ENCODE measurements at places on chromosomes 6 and 20.

- DNase-seq, result no peak
Observed at GRCh38 chr20:53937929-53938367, 132.4 kb downstream of the BCAS1 start.

DNA sequence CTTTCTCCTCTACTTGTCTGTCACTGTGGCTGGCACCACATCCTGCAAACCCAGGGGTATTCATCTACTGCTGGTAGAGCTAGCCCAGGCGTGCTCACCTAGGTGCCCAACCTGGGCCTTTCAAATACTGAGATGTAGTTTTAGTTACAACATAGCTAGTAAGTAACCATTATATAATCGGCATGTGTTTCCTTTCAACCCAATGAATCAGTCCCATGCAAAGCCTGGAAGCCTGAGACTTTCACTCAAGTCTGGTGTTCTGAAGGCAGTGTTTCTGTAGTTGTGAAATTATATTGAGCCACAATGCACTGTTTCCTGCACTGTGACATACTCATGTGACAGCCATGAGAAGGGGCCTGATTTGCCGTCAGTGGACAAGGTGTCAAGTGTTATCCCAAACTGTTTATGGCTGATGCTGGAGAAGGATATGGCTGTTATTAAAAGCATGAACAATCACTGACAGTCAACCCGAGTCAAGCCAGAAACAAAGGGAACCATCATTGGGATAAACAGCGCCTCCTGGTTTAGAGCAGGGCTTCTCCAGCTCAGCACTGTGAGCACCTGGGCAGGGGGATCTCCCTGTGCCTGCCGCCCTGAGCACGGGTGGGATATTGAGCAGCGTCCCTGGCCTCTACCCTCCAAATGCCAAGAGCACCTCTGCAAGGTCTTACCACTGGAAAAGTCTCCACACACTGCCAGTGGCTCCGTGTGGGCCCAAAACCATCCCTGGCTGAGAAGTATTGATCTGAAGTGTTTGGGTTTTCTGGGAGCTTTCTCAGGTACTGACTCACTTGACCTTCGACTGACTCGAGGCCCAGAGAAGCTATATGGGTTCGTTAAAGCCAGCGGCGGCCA lies 1.6 kb downstream of the PSMA7 start:
- DNase-seq, result no peak

GRCh38 chr6:41581381-41581991 lies 35.3 kb downstream of the FOXP4 start:
- no peak for DNase-seq

- no peak for DNase-seq
Observed at GRCh38 chr6:144335914-144336313, 50.8 kb downstream of the UTRN start.

DNA sequence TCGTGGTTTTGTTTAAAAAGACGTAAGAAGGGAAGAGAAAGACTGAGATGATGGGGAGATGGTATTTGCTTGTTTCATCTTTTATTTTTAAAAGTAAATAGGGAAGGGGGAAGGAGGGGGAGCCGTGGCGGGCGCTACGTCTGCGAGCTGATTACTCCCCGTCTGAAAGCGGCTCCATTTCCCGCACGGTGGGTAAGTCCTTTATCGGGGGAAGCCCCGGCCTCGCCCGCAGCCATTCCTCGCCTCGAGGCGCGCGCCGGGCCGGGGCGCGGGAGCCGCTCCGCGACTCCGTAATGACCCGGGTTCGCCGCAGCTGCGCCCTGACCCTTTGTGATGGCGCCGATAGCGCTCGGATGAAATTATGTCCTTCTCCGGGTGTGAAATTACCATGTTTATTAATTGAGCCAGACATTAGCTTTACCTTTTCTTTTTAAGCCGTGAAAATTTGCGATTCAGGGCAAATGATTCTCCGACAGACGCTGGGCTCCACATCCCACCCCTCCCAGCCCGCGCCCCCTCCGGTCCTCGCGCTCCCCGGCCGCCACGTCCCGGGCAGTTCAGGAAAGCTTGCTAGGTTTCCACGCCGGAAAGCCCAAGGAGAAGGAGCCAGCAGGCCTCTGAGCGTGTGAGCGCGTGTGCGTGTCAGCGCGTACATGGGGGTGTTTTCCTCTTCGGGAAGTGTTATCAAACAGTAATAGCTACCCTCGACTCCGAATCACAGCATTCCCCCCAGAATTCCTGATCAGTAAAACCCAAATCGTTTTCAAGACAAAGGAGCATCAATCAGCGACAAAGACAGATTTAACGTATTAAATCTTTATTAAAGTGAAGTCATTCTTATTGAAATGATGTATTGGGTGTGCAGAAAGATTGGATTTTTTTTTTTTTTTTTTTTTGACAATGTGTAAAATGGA lies 30.0 kb downstream of the TFAP2A start:
- no peak for DNase-seq

DNA sequence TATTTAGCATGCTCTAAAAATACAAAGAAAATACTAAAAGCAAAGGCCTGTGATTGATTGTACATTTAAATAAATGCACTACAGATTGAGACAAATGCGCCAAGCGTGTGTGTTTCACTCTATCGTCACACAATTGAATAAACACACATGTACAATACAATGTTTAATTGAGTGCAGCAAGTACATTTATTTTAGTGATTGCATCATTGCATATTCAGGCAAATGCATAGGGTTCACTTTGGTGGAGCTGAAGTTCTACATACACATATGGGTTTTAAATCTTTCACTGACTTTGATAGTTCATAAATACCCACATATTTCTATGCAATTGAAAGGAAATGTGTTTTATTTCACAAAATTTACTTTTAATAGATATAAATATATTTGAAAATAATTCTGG lies 750.6 kb upstream of the MMS22L start:
- DNase-seq, result no peak

Data from stimulated activated CD4-positive, alpha-beta T cell treated with anti-CD3 and anti-CD28 coated beads, Interleukin-2, amount 100 ng/mL, for 4 hours (primary cell).